ENCODE measurements at places on chromosomes 1 and 21.
A peak's percentile ranks its signal among the peaks of the same experiment; 100 is the strongest.

DNA sequence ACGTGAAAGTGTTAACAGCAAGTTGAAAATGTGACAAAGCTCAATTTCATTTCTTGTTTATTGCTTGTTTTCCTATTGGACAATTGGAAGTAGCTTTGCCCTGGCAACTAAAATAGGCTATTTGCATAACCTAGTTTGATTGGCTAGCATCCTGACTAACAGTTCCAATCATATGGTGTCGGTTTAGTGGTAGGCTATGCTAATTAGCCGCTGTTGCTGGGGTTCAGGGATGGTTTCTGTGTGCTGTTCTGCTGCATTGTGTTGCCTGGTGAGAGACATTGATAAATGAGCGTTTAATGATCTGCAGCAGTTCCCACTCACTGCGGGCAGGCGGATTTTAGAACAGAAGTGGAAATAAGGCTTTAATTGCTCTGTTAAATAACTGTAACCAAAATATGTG, 68.5 kb downstream of the DYRK1A start:
- DNase-seq, result peak; percentile 85

DNA sequence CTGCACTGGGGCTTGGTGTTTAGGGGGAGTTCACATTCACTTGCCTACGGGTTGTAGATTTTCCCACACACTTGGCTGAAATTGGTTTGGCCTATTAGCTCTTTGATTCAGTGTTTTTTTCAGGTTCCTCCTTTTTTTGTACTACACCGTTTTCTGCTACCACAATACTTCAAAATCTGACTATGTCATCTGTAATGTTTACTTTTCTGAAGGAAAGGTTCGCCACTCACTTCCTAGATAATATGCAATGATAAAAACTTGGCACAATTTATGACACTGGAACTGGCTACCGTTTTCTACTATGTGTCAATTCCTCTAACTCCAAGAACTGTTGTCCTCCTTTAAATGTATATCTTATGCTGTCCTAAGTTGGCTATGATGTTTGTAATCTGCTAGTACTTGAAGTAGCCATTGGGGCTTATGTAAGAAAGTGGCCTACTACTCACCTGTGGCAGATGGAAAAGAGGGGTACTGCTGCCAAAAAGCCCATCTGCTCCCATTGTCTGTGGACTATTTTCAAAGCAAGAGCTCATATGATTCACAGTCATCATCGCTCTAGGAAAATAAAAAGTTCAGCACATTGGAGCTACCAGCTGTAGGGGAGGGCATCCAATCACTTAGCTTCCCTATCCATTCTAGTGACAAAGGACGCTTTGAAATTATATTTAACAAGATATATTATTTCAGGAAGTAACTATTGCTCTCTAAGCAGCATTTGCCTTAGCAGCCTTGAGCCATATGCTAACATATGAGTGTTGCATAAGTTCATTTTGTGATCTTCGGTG, 42.4 kb upstream of the BACH1 start:
- DNase-seq, result no peak

GRCh38 chr1:246528933-246529731, 22.1 kb upstream of the SMYD3 start:
- DNase-seq, result no peak

DNA sequence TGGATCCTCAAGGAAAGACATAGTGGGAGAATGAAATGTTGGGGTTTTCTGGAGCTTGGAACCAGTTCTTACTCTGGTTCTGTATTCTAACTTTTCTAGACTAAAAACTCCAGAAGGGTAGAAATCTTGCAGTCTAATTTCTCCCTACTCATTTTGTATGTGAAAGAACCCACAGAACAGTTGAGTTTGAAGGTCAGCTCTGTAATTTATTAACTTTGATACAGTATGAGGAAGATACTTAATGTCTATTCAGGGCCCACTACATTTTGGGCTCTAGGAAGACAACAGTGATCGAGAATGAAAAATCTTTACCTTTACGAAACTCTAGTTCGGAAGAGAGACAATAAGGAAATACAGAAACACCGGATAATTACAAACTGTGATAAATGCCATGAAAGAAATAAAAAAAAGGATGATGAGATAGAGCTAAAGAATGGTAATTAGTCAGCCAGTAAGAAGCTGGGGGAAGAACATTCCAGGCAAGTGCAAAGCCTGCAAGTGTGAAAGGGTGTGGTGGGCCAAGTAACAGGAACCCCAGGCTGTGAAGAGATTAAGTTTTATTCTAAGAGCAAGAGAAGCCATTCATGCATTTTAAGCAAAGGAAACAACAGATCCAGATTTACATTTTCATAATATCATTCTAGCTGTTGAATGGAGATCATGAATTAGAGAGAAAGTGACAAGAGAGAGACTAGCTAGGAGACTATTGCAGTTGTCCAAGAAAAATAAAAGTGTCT, 159.9 kb upstream of the HMCN1 start:
- no peak for DNase-seq

DNA sequence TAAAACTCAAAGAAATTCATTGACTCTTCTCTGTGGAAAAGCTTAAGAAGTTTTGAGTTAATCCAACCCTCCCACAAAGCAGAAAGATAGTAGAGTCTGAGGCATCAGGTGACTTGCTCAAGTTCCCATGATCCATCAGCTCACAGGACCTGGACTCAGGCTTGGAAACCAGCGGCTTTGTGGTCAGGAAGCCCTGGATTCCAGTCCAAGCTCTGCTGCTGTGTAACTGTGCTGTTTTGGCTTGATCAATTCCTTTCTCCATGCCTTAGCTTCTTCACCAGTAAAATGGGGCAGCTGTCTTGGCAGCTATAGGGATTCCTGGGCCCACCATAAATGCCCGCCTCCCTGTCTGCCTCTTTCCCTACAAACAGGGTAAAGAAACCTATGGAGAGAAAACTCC, 180.2 kb downstream of the HIVEP3 start:
- DNase-seq, result no peak

GRCh38 chr1:50181027-50181663, 72.4 kb downstream of the ELAVL4 start:
- DNase-seq, result no peak

DNA sequence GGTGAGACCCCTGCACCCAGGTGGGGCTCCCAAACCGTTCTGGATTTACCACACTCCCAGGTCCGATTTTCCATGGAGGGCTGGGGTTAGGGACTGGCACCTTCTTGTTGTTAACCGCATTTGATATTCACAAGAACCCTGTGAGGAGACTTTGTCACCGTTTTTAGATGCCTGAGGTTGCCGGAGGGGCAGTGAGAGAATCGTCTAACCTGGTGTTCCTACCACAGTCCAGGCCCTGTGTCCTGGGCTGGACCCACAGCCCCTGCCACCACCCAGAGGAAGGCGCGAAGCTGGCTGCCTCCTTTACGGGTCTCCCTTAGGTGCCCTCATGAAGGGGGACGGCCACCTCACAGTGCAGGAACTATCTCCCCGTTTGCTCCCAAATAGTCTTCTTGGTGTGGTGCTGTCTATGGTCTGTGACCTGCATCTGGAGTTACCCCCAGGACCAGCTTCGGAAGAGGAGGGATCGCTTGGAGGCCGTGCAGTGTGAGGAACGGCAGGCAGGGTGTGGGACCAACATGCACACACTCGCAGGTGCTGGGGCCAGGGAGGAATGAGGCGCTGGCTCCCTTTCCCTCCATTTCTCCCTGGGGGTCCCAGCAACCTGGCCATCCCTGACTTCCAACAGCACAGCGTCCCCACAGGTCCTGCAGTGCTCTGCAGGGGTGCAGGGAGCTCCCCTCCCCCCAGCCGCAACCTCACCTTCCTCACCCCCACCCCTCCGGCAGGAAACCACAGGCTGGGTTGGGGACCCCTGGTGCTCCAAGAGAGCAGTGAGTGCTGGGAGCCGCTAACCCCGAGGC, 7.0 kb downstream of the SIM2 start:
- no peak for DNase-seq

DNA sequence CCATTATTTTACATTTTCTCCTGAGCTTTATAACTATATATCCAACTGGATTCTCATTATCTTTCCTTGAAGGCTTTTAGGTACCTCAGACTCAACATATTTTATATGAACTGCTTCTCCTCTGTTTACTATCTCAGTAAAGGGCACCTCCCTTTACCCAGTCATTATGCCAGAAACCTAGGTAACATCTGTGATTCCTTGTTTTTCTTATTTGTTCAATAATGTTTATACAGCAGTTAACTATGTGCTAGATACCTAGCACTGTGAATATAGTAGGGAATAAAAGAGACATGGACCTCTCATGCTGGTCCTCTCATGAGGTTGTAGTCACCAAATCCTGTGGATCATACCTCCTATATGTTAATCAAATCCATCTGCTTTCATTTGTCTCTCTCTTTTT, 25.6 kb downstream of the PPP1R12B start:
- DNase-seq, result no peak

GRCh38 chr21:44556879-44557278, 1.7 kb downstream of the KRTAP10-3 start:
- no peak for DNase-seq

- no peak for DNase-seq
Observed at GRCh38 chr1:160207118-160207650, 2.0 kb downstream of the PEA15 start.

DNA sequence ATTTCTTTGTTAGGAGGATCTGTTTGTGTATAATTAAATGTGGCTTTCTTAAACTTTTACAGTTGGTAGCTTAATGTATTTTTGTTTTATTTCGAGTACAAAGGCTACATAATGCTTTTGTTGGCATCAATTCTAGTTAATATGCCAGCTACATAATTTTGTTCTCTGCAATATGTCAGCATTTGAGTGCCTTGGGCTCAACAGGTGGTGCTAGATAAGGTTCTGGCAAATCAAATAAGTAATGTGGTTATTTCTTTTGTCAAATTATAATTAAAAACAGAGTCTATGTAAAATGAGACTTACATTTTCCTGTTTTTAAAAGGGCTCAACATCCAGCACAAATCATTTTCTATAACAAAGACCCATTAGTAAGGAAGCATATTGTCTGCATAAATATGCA, 410.6 kb upstream of the NR5A2 start:
- no peak for DNase-seq

DNA sequence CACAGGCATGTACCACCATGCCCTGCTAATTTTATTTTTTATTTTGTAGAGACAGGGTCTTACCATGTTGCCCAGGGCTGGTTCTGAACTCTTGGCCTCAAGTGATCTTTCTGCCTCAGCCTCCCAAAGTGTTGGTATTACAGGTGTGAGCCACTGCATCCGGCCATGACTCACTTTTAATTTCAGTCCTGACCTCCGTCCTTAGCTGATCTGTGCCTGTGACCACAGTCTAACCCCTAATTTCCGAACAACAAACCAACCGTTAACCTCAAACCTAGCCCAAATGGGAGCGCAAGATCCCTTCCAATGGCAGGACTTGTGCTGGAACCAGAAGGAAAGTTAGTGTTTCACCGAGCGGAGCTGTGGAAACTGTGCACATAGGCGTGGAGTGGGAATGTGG, 29.3 kb upstream of the MAN1C1 start:
- DNase-seq, result no peak

DNA sequence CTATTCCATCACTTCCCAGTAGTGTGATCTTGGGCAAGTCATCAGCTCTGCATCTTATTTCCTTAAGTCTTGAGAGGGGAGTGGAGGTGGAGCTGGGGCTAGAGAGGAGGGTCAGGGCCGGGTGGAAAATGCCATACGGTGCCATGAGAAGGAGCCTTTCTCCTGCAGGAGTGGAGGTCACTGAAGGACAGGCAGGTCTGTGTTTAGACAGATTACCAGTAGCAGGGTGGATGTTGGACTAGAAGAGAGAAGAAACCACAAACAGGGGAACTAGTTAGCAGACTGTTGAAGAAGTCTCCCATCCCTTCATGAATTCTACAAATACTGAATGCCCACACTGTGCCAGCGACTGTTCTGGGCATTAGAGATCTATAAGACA, 13.9 kb upstream of the CPT2 start:
- no peak for DNase-seq

- no peak for DNase-seq
Observed at GRCh38 chr1:29358183-29358582, 121.9 kb downstream of the PTPRU start.

GRCh38 chr1:165893507-165893906, 66.1 kb downstream of the UCK2 start:
- no peak for DNase-seq

DNA sequence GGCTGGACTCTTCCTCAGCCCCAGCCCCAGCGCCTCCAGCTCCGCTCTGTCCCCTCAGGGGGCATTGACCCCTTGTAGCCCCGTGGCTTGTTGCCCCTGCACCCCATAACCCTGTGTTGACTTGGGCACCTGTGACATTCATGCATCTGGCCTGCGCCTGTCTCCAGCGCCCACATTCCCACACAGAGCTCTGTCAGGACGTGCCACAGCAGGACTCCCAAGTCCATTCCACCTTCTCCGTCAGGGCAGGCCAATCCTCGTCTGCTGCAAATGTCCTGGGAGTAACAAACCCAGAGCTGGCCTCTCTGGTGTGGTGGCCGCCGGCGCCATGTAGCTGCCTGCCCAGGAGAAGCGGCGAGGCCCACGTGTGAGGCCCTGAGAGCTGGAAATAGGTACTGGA, 60.6 kb downstream of the AGPAT3 start:
- DNase-seq, result no peak

- peak; percentile 67 for DNase-seq
Observed at GRCh38 chr1:153422450-153423068, 6.2 kb downstream of the S100A7A start.

DNA sequence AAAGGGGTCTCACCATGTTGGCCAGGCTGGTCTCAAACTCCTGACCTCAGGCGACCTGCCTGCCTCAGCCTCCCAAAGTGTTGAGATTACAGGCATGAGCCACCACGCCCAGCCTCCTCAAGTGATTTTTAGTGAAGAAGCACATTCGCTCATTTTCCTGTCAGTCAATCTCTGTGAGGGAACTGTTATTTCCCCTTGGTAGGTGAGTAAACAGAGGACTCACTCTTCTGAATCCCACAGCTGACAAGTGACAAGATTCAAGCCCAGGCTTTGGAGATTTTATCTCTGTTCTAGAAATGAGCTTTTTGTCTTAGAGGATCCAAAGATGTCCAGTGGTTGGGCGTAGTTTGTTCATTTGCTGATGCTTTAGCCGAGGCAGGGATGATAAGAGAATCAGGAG, 43.9 kb upstream of the TACSTD2 start:
- no peak for DNase-seq

All from head of caudate nucleus (tissue), 42 donors.